Mucosa of descending colon (tissue), 3 donors: ENCODE measurements at places on chromosomes 4 and X.

GRCh38 chr4:138223231-138223910, 18.8 kb downstream of the SLC7A11 start:
- DNase-seq: no peak

DNA sequence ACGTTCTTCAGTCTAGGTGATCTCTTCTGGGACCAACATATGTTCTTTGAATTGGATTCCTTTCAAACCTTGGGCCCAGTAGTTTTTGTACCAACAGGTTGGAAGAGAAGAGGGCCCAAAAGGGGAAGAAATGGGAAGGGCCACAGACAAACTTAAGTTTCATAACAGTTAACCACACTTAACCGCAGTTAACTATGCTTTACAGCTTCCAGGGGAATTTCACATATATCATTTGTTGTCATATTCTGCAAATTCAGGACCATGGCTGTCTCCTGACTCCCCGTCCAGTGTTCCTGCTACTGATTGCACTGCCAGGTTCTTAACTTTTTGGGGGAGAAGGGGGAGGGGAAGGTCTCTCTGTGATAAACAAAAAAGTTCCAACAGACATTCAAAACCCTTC, 34.6 kb downstream of the RTL5 start:
- no peak for DNase-seq

DNA sequence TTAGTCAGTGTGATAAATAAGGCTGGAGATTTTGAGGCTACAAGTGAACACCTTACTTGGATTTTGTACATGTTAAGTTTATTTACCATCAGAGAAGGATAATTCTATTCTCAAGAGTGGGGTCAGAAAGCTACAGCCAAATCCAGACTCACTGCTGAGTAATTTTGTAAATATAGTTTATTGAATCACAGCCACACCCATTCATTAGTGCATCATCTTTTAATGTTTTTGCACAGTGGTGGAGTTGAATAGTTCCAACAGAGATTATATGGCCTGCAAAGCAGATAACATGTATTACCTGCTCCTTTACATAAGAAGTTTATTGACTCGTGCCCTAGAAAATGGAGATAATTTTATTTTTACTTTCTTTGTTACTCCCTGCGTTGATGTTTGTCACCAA, 60.4 kb downstream of the PCDH18 start:
- no peak for DNase-seq

DNA sequence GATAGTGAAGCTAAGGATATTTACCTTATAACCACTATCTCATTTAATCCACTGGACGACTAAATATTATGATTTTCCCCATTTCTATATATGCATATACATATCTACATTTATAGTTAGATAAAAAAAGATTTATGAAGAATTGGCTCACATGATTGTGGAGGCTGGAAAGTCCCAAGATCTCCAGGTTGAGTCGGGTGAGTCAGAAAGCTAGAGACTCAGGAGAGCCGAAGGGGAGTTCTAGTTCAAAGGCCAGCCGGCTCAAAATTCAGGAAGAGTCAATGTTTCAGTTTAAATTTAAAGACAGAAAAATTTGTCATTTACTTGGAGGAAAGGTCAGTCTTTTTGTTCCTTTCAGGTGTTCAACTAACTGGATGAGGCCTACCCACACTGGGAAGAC, 158.2 kb upstream of the CPEB2 start:
- no peak for DNase-seq

DNA sequence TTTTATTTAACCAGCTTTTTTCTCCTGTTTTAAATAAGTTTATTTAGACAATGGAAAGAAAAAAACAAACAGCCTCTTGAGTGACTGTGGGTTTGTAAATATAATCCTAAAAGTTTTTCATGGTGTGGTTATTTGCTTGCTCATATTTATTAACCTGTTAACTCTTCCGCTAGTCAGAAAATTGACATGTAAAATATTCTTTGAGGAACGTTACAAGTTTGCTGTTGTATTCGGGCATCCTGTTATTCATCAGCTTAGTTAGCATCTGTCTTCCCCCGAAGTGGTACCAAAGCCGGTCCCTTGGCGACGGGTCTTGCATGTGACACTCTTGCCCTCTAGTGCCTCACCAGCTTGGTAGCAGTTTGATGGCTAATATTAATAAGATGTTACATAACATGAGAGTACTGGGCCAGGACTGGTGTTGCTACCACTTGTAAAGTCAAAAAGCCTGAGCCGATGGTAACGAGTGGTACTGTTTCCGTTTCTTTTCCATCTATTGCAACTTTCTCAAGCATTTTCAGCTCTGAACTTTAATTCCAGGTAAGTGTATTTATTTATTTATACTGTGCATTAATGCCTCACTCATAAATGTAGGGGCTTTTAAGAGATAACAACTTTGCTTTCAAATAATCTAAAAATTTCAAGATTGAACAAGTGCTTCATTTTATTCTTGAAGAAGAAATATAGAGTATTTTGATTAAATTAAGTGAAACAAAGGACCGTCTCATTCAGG, at the start of gene NDST3:
NDST3 (plus strand) TSS at position 434 of the 733 bp plus-strand sequence. CDS start 19,425 bp downstream, outside the sequence.
- DNase-seq: peak; percentile 51

GRCh38 chr4:17124767-17125166, 226.3 kb upstream of the LDB2 start:
- no peak for DNase-seq

DNA sequence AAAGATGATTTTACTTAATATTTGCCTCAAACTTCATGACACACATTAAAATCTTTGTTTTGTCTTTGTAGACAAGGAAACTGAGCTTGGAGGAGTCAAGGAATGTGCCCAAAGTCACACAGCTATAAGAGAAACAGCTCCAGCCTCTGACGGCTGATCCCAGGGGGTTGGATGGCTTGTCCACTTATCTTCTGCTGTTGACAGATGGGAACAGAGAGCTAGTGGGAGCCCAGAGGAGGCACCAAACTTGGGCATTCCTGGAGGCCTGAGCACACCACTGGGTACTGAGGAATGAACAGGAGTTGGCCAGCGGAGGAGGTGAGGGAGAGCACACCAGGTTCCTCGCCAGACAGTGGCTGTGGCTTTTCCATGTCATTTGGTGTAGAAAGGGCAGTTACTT, 56.4 kb upstream of the GPR78 start:
- DNase-seq: no peak

DNA sequence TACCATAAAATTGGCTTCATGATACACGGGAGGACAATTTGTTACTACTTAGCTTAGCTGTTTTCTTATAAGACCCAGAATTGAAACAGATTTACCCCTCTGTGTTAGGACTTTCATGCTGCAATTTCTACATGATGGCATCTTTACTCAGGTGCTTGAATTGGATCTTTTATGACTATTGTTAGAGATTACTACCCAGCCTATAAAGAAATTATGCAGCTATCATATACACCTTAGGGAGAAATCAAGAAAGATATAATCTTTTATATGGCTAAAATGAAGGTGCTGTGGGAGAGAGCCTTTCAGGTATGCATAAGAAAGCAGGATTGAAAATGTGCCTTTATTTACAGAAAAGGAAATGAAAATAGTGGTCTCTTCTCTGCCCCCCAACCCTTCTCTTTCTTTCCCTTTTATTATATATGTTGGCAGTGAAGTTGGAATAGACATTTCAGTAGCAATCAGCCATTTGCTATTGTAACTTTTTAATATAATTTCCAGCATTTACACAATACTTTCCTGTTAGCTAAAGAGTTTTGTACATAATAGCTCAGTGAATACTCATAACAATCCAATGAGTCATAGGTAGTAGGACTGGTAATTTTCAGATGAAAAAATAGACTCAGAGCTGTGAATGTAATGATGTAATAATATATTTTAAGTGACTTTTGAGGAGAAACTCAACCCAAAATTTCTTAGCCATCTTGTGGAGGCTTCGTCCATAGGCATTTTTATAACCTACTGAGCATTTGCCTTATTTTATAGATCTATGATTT, 311.8 kb downstream of the ADGRL3 start:
- DNase-seq: no peak

GRCh38 chrX:121581885-121582284, 534.5 kb downstream of the GLUD2 start:
- no peak for DNase-seq

GRCh38 chr4:74628852-74629620, 165.3 kb downstream of the BTC start:
- DNase-seq: no peak

DNA sequence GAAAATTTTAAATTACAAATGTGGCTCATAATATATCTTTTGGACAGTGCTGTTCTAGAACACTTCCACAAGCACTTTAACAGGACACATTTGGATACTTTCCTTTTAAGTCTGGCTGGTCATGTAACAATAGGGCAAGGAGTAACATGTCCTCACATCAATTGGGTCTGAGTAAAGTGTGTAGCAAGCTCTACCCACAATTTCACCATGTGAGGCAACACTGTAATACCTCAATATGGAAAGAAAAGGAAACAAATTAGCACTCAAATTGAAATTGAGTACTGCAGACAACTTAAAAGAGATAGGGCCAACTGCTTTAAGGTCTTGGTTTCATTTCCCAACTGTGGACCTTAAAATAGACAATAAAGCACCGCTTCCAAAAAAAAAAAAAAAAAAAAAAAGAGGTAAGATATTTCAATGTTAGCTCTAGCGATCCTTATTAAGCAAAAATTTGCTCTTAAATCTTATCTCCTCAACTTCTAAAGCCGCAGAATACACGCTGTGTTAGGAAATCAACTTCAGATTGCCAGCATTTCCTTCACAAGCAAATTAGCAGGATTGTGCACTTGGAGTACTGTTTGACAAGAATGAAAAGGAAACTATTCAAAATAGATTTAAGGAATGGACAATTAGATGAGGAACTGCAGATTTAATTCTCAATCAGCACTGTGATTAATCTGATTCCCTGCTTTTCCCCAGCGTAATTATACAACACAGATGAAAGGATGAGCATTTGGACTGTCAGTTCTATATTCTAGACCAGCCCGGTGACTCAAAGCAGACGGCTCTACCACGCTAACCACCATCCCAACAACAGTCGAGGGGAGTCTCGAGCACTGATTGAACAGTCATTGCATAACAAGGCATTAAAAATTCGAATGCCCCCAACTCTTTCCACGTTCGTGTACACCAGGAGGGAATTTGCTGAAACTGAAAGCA, 1.6 kb downstream of the CASK start:
- no peak for DNase-seq

DNA sequence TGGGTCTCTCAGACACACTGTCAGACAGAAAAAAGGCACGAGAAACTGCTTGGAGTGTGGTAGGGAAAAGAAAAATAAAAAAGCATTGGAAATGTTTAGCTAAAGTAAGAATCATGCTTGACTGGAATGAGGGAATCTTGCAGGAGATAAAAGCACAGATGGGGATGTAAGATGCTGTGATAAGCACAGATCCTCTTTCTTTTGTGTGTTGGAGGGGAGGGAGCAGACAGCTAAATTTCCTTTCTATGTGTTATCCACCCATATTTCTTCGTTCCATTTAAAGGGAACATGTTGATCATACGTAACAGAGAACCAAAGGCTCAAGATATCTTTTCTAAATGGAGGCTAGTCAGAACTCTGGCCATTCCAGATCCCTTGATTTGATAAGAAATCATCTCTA, 614.0 kb upstream of the LCORL start:
- no peak for DNase-seq

GRCh38 chrX:115713460-115713859, 152.5 kb downstream of the PLS3 start:
- DNase-seq: no peak

GRCh38 chr4:95288552-95288951, 260.2 kb downstream of the UNC5C start:
- DNase-seq: no peak

- no peak for DNase-seq
Observed at GRCh38 chrX:133923113-133923512, 62.3 kb downstream of the GPC3 start.

DNA sequence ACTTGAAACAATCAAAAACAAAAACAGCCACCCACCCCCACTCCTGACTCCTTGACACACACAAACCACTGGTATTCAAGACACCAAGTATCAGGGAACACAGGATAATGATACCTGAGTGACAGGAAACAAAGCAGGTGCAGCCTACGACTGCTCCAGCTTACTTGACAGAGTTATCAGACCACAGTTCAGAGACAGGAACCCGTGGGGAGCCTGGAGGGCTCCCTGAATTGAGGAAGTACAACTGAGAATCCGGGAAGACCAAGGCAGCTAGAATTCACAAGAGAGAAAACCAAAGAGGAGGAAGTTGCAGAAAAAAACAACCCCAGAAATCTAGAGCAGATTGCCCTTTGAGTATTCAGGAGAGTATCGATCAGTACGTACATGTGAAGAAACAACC, 20.5 kb downstream of the COMMD8 start:
- peak; percentile 12 for DNase-seq

DNA sequence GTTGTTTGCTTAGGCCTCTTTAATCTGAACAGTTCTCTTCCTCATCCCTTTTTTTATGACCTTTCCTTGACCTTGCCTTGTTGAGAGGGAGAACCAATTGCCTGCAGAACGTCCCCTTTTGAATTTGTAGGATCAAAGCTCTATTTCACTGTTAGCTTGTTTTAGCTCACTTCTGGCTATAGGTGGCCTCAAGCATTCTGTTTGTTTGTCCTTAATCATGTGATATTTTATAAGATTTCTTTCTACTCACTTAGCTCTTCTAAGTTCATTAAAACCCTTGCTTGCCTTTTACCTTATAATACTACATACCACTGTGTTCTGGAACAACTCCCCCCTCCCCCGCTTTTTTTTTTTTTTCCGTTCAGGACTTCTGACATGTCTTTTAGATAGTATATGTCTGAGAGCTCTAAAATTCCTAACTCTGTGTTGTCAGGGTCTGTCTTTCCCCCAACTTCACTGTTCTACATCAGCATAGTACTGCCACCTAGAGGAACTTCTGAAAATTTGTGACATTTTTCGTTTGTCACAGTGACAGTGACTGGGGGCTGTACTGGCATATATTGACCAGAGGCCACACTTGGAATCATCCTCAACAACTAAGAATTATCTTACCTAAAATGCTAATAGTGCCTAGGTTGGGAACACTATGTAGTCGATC, 128.5 kb downstream of the LARP7 start:
- DNase-seq: no peak

DNA sequence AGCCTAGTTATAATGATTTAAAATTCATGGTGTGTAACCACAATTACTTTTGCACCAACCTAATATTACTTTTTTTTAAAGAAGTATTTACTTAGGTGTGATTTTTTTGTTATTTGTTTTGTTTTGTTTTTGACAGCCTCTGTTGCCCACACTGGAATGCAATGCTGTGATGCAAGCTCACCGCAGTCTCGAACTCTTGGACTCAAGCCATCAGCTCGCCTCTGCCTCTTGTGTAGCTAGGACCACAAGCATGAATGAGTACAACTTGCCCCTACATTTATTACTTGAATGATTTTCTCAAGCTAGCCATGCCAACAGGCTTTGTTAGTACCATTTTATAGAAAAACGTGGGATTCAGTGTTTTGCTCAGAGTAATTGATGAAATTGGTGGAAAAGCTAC, 488.8 kb upstream of the CPEB2 start:
- DNase-seq: no peak

- no peak for DNase-seq
Observed at GRCh38 chr4:36322921-36323354, 41.5 kb downstream of the DTHD1 start.

DNA sequence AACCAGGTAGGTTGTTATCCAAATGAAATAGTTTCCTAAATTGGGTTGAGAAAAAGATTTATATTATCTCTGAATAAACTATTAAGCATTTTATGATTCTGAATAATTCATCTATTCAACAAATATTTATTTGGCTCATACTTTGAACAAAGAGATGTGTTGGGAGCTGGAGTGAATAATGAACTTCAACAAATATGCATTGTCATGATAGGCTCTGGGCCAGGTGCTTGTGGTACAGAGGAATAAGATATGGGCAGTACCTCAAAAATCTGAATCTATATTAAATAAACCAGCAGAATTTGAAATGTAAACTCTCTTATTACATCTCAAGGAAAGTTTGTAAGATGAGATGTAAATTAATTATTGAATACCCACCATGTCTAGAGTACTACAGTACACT, 75.7 kb upstream of the DCLK2 start:
- no peak for DNase-seq
